Bronchial epithelial cell (primary cell): ENCODE measurements at places on chromosomes 7 and 10.

GRCh38 chr7:98110249-98111022, 3.8 kb downstream of the LMTK2 start:
- peak; percentile 26 for DNase-seq

DNA sequence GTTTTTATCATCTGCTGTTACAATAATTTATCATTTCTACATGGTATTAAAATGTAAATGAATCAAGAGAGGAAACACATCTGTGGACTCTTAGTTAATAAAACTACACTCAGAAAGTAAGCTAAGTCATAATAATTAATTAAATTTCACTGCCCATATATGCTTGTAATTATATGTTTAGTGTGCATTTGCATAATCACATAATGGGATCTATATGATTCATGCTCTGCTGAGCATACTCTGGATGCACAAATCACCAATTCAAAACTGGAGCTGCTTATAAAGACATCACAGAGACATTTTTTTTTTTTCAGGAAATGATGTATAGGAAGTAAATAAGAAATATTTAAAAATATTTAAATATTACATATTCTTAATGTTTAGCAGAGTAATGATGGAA, 151.6 kb upstream of the STEAP4 start:
- no peak for DNase-seq

DNA sequence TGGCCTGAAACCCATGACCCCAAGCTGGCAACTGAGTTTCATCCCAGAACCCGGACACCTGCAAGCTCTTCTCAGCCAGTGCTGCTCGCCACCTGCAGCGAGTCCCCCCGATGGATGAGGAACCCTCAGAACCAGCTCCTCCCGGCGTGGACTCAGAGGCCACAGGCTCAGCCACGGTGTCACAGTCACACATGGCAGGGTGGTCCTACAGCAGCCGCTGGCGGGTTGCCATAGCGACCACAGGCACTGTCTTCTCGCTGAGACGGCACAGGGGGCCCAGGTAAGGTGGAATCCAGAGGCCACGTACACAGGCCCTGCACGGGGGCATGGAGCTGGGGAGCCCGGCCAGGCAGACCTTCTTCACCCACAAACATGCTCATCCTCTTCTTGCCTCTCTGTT, 53.4 kb downstream of the DPYSL4 start:
- no peak for DNase-seq

GRCh38 chr10:79014796-79015195, 54.0 kb upstream of the ZMIZ1 start:
- no peak for DNase-seq

DNA sequence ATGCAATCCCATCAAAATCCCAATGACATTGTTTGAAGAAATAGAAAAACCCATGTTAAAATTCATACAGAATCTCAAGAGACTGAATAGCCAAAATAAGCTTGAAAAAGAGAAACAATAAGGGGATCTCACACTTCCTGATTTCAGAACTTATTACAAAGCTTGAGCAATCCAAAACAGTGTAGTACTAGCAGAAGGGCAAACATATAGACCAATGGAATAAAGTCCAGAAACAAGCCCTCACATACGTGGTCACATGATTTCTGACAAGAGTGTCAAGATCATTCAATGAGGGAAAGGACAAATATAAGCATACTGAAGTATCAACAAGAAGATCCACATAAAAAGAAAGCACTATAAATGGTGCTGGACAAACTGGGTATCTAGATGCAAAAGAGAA, 31.9 kb downstream of the MICU1 start:
- no peak for DNase-seq

DNA sequence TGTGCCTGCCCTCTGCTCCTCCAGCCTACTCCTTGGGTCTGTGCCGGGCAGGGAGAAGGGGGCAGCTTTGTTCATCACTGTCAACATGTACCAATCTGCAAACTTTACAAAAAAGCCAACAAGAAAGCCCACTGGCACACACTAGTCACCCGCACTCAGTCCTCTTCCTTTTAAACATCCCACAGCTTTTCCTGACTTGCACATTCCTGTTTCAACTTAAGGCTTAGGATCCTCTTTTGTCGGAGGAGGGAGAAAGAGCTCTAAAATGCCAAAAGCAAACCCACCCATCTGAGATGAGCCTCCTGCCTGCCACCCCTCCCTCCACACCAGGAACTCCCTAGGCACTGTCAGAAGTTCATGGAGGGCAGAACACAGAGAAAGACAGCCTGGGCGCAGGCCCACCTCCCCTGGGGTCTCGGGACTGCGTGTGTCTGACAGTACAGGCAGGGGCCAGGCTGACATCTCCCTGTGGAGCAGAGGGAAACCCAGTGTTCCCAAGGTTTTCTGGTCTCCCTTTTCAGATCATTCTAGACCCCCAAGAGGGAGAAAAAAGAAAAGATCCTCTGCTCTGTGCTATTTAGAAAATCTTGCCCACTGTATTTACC, 5.4 kb downstream of the PDIA4 start:
- no peak for DNase-seq

- peak; percentile 43 for DNase-seq
Measured at GRCh38 chr7:143490717-143491306, 13.1 kb downstream of the TAS2R41 start.

- DNase-seq = peak; percentile 33
Measured at GRCh38 chr10:74949034-74949832, 122.8 kb downstream of the KAT6B start.

- no peak for DNase-seq
Measured at GRCh38 chr10:14435976-14436632, 105.4 kb upstream of the FRMD4A start.

GRCh38 chr10:125411724-125412123, 251.4 kb upstream of the CTBP2 start:
- DNase-seq = peak; percentile 96

DNA sequence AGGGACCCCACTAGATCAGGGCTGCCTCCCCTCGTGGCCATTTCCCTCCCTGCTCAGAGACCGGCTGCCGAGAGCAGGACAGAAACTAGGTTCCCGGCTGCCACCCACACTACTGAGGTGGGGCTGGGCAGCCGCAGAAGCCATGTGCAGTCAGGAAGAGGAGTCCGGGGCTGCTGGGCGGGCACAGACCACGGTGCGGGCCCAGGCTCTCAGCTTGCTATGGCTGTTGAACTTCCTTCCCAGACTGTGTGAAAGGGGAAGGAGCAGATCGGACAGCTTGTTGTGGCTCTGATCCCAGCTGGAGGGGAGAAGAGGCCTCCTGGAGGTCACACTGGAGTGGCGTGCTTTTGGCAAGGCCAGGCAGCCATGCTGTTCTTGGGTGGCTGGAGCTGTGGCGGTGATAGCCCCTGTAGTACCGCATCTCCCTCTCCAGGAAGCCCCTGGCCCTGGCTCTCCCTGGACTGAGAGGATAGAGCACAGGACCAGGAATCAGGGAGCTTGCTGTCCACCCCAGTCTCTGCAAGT, 56.8 kb downstream of the HK1 start:
- no peak for DNase-seq

GRCh38 chr7:43538404-43538771, 44.5 kb upstream of the STK17A start:
- DNase-seq = no peak
